ENCODE measurements at places on chromosomes 1 and 21.

GRCh38 chr1:51648180-51649109 is 31.6 kb downstream of the OSBPL9 start:
- DNase-seq, result no peak

DNA sequence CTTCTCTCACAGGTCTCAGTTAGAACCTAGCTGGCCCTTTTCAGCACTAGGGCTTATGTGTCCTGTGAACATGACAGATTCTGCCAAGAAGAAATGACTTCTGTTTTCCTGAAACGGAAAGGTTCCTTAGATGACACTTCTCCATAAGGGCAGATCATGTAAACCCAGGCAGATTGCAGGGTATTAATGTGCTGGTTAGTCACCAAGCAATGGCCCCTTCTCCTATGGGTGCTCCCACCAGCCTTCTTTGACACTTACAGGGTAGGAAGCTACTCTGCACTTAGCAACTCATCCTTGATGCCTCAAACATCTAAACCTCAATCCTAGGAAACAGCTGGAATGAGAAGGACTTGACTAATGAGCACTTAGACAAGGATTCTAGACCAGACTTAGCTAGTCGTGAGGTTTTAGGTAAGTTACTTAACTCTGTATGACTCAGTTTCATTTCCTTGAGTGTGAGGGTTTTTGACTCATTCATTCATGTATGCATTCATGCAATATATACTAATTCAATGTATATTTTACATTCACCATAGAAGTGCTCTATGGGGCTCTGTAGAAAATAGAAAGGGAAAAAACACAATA is 74.1 kb upstream of the PLXNA2 start:
- DNase-seq, result no peak

- DNase-seq, result no peak
Observed at GRCh38 chr1:32309960-32310359, 18.1 kb downstream of the HDAC1 start.

GRCh38 chr1:202961220-202961880 is 3.2 kb upstream of the ADIPOR1 start:
- DNase-seq, result no peak

- DNase-seq, result no peak
Observed at GRCh38 chr1:1166642-1167397, 6.9 kb upstream of the TTLL10 start.

All from activated CD8-positive, alpha-beta memory T cell treated with anti-CD3 and anti-CD28 coated beads, Interleukin-2, amount 50 U/mL, for 48 hours (primary cell).